ENCODE measurements at places on chromosomes 7 and 10.

DNA sequence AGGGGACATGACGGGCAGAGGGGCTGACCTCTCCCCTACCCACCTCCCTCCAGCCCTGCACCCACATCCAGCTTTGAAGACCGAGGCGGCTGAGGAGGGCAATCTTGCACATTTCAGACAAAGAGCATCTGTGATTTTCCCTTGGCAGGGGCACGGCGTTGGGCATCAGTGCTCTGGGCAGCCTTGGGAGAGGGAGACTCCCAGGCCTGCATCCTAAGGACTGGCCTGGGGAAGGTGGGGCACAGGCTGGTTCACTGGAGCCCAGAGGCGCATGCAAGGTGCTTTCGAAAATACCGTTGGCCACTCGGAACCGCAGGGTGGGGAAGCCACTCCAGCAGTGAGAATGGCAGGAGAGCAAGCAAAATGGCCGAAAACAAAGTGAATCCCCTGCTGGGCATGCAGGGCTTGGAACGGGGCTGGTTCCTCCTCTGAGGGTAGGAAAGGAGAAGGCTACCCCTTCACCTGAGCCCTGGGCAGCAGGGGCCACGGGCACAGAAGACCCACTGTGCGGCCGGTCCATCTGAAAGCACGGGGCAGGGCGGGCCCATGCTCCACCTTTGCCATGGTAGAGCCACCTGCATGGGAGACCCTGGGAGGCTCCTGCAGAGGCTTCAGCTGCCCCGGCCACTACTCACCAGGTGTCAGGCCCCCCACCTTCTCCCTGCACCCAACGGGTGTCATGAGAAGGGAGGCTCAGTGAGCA lies 49.8 kb downstream of the EBF3 start:
- no peak for DNase-seq

GRCh38 chr10:122298598-122299301 lies 27.7 kb downstream of the BTBD16 start:
- DNase-seq = no peak

DNA sequence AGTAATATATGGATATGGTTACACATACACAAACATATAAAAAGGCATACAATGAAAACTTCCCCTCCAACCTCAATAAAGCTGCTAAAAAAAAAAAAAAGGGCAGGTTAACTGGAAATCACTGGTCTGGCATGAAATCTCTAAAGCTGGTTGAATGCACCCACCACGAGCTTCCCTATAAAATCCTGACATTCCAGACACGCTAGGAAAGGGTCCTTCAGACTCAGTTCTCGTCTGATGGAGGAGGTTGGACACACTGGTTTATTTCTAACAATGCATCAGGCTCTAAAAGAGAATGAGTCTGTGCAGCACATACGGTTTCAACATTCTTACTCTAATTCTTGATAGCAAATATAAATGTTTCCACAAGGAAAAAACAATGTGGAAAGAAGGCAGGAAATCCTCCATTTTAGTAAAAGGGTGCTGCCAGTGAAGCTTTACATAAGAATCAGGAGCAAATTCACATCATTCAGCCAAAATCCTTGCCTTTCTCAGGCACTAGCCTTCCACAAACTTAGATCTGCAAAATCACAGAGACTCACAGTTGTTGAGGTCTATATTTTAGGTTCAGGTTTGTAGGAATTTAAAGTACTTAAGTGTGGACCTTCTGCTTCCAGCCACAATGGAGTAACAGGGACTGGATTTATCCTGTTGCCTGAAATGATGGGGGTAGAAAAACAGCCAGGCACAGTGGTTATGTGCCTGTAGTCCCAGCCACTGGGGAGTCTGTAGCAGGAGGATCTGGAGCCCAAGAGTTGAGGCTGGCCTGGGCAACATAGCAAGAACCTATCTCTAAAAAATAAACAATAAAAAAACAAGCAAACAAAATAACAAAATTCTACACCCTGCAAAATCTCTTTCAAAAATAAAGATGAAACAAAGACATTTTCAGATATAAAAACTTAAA lies 73.5 kb downstream of the CYTH3 start:
- no peak for DNase-seq

DNA sequence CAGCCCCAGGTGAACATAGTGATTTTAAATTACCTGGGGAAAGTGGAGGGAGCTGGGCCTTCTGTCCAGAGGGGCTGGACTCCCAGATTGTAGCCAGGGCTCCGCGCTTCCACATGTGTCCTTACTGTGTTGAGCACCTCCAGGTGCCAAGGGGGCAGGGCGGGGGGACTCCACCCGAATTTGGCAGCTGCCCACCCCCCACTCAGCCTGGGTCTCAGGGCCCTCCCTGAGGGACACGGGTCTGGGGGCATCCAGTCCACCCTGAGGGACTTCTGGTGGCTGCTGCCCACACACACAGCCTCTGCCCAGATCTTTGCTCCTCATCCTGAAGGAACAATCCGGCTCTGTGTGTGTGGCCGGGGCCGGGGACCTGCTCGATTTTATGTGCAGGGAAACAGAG lies 28.2 kb upstream of the ADGRA1 start:
- DNase-seq = no peak

GRCh38 chr7:112654322-112655216 lies 135.6 kb downstream of the TMEM168 start:
- no peak for DNase-seq

- no peak for DNase-seq
These were observed 1.7 kb downstream of the ZFYVE27 start for GRCh38 chr10:97738616-97739015.

- DNase-seq = no peak
These were observed at the start of gene ADAM8 for GRCh38 chr10:133276435-133277201. Gene ADAM8 (minus strand): TSS chr10:133276868. CDS start chr10:133276817, 51 bp downstream.

DNA sequence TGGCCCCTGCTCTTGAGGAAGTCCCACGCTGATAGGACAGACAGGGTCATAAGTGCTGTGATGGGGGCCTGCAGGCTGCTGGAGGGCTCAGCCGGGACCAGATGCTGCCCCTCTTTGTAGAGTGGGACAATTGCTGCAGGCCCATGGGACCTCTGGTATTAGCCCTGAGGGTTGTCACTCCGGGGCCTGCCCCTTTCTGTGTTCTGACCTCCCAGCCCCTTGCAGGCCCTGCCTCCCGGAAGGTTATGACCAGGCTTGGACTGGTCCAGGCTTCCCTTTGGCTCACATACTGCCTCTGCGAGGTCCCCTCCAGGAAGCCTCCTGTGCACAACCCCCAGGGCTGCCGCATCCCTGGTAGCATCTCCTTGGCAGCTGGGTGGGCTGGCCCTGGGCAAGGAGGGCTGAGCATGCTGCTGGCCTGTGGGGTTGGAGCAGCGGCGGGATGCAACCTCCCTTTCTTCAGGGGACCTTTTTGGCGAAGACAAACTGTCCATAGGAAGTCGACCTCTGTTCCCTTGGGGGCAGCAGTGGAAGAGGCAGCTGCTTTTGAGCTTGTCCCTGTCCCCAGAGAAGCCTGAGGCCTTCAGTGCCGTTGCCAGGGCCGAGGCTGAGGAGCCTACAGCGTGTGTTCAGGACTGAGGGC lies 8.8 kb downstream of the LIMK1 start:
- DNase-seq = no peak

- DNase-seq = no peak
These were observed 53.3 kb downstream of the FIGNL1 start for GRCh38 chr7:50396856-50397255.

GRCh38 chr10:33947544-33947943 lies 613.1 kb upstream of the NRP1 start:
- no peak for DNase-seq

DNA sequence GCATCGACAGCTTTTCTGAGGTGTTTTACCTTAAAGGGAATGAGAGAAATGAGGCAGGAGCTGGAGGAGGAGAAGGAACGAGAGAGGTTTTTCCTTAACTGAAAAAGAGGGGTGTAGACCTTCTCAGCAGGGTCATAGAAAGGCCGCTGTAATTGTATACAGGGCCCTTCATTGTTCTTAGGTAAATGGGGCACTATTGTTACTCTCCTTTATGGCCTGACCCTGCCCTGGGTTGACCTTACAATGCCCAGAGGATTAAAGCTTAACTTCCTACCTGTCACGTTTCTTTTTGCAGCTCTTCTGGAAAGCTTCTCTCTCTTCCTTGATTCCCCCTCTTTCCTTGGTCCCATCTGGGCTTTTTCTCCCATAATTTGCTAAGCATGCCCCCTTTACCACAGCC lies 13.7 kb upstream of the PDLIM1 start:
- no peak for DNase-seq

DNA sequence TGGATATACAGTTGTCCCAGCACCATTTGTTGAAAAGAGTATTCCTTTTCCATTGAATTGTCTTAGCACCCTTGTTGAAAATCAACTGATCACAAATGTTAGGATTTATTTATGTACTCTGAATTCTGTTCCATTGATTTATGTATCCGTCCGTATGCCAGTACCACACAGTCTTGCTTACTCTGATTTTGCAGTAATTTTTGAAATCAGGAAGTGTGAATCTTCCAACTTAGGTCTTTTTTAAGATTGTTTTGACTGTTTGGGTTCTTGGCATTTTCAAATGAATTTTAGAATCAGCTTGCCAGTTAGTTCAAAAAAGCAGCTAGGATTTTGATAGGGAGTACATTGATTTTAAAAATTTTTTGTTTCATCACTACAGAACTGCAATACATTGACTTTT lies 23.7 kb downstream of the CDK13 start:
- no peak for DNase-seq

DNA sequence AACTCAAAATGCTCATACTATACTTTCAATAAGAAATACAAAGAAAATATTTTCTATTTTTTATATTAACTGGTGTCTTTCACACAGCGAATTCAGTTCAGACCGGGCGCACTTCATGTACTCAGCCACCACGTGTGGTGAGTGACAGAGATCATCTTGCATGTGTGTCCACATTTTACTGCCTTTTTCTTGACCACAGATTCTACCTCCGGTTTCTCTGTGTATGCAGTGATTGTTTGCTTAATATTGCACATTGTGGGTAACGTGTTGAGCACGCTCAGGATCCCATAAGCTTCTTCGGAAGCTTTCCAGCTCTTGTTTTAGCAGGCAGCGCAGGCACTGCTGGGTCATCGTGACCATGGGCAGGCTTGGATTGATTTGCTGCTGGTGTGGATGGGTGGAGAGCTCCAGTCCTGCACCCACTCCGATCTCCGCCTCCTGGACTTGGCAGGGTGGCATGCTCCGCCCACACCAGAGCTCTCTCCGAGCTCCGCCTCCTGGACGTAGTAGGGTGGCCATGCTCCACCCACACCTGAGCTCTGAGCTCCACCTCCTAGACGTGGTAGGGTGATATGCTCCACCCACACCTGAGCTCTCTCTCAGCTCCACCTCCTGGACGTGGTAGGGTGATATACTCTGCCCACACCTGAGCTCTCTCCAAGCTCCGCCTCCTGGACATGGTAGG lies 253.3 kb downstream of the DIP2C start:
- no peak for DNase-seq

GRCh38 chr10:44263771-44264170 lies 121.1 kb downstream of the CXCL12 start:
- DNase-seq = no peak

- no peak for DNase-seq
These were observed 20.8 kb downstream of the LAT2 start for GRCh38 chr7:74230446-74231231.

DNA sequence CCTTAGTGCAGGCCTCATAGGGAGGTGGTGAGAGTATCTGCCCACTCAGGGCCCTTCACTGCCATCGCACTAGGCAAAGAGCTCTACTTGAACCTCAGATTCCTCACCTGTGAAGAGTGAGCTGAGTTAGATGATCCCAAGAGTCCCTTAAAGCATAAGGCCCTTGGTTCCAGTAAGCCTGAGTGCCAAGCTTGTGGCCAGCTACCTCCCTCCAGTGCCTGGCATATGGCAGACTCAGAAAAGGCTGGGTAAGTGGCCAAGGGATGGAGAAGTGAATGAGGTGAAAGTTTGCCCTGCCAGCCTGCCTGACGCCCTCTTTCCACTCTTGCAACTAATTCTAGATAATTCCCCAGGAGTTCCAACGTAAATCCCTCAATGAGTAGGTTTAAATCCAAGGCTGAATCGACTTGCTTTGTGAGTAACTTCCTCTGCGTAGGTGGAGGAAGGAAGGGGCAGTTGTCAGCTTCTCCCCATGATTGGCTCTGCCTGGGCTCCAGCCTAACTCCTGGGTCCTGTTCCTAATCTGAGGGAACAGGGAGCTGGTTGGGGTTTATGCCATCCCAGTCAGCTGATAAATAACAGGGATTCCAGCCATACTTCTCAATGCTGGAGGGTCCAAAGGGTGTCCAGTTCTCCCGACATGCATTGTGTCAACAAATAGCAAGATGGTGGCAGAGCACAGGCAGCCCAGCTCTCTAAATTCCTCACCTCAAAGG lies 14.2 kb downstream of the DUSP5 start:
- no peak for DNase-seq

- no peak for DNase-seq
These were observed 229.1 kb upstream of the IGFBP3 start for GRCh38 chr7:46150202-46150601.

- no peak for DNase-seq
These were observed 100.7 kb downstream of the LSMEM1 start for GRCh38 chr7:112581529-112581928.

- no peak for DNase-seq
These were observed 664.8 kb upstream of the SEMA3D start for GRCh38 chr7:85851571-85852193.

DNA sequence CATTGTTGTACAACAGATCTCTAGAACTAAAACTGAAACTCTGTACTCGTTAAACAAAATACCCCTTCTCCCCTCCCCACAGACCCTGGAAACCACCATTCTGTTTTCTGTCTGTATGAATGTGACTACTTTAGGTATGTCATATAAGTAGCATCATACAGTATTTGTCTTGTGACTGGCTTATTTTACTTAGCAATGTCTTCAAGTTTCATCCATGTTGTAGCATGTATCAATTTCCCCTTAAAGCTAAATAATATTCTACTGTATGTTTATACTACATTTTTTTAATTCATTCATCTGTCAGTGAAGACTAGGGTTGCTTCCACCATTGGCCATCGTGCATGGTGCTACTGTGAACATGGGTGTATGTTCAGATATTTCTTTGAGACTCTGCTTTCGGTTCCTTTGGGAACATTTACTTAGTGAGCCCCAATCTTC lies 71.2 kb upstream of the RPA3 start:
- no peak for DNase-seq

GRCh38 chr7:27873981-27874957 lies 134.3 kb downstream of the TAX1BP1 start:
- no peak for DNase-seq

- DNase-seq = no peak
These were observed 86.6 kb downstream of the ADARB2 start for GRCh38 chr10:1650542-1651269.

DNA sequence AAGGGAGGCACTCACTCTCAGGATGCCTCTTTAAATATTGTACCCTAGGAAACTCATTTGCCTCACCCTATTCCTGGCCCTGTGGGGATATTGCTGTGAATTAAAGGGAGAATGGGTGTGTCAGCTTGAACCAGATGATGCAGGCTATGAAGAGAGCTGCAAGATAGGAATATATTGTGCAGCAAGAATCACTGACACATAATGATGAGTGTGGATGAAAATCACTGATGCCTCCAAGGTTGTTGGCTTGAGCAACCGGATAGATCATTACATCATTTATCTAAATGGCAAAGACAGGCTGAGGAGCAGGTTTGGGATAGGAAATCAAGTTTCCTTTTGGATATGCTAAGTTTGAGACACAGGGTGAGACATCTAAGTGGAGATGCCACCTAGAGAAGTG lies 6.2 kb downstream of the SLC26A4 start:
- DNase-seq = no peak
